ENCODE measurements at places on chromosomes 5 and 9. TPM values are rescaled to one million over a fixed set of nuclear protein-coding genes. Genes with fewer than 3 reads are reported as not detected.

Gene ACTBL2
- not detected for total RNA-seq

Gene MARCHF3
- 4.9 TPM for total RNA-seq

Gene CDH9
- 0.68 TPM for total RNA-seq

Gene PCDHA5
- total RNA-seq, result 2.1 TPM

Gene SKIC3
- 83.4 TPM for total RNA-seq

Gene PCDHGA10
- total RNA-seq, result 9.8 TPM

Gene FASTKD3
- 7.3 TPM for total RNA-seq

Measured in type B pancreatic cell (in vitro differentiated cells).